ENCODE measurements at places on chromosomes 1 and 21. TPM values are rescaled to one million over a fixed set of nuclear protein-coding genes. Genes with fewer than 3 reads are reported as not detected.

DNA sequence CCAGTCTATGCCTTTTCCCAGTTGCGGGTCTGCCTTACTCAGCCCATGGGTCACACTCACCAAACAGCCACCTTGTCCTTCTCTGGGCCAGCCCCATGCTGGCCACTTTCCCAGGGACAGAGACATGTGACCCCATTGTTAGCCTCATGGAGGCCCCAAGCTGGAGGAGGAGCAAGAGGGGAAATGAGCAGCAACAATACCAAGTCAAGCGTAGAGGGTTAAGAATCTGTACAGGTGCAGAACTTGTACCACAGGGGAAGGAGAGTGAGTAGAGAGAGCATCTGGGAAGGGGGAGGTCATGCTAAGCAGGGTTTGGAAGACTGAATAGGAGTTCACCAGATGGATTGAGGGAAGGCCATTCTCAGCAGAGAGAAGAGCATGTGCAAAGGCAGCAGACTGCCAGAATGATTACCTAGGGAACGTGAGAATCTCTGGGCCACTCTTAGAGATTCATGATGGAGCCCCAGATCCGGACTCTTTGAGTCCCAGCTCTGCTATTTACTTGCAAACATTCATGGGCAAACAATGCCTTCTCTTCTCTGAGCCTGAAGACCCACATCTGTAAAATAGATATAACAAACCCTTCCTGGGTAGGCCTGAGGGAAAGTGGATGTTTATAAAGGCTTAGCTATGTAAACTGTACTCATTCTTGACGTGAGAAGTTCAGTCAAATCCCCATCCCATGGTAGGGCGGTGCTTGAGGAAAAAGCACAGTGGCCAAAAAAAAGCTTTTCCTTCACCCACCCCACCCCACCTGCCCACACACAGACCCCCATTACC lies 2.8 kb upstream of the SLC2A1 start:
- no peak for DNase-seq

DNA sequence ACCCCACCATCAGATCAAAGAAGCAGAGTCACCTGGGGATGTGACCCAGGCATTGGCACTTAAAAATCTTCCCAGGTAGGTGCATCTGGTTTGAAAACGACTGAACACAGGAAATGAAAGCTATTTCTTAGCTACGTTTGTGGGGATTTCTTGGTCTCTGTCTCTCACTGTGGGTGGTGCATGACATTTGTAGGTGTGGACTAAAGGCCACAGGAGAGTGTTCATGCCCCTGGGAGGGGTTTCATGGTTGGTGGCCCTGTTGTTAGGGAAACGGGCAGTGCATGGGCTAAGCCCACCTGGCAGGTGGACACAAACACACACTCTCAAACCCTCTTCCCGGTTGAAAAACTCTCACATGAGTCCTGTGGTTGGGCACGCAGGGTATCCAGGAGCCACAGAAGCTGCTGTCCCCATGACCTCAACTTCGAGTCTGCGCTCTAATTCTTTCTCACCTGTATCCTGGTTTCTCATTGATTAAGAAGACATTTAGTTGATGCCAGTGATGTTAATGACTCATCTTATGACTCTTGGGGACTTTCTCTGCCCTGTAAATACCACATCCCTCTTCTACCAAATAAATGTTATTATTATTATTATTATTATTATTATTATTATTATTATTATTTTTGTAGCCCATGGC lies 119.4 kb downstream of the MRPS6 start:
- DNase-seq: no peak

DNA sequence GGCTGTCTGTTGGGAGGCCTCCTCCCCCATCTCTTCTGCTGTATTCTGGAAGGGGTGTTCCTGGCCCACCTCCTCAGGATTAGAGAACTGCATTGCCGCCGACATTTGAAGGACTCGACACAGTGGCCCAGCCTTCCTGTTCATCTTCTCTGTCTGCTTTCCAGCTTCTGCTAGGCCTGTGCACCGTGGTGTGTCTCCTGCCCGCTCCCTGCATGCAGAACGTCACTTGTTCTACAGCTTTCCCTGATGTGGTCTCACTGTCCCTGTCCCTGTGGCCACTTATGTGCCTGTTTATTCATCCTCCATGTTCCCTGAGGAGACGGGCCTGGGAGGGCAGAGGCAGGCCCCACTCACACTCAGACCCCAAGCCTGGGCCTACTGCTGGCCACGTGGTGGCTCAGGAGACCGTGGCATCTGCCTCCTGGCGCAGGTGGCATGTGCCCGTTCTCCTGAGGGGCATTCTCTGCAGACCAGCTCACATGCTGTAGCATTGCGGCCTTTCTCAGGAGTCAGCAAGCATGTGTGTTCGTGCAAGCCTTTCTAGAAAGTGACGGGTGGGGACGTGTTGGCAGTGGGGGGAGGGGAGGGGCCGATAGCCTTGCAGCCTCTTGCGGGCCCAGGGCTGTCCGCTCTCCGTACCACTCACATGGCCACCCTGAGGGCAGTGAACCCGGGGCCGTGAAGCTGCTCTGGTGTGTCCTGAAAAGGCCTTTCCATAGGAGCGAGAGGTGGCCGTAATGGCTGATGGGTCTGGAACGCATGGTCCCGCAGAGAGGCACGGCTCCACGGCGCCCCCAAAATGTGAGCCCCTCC lies 35.9 kb downstream of the POFUT2 start:
- DNase-seq: no peak

- DNase-seq: no peak
Observed at GRCh38 chr1:8004113-8004802, 21.9 kb downstream of the ERRFI1 start.

DNA sequence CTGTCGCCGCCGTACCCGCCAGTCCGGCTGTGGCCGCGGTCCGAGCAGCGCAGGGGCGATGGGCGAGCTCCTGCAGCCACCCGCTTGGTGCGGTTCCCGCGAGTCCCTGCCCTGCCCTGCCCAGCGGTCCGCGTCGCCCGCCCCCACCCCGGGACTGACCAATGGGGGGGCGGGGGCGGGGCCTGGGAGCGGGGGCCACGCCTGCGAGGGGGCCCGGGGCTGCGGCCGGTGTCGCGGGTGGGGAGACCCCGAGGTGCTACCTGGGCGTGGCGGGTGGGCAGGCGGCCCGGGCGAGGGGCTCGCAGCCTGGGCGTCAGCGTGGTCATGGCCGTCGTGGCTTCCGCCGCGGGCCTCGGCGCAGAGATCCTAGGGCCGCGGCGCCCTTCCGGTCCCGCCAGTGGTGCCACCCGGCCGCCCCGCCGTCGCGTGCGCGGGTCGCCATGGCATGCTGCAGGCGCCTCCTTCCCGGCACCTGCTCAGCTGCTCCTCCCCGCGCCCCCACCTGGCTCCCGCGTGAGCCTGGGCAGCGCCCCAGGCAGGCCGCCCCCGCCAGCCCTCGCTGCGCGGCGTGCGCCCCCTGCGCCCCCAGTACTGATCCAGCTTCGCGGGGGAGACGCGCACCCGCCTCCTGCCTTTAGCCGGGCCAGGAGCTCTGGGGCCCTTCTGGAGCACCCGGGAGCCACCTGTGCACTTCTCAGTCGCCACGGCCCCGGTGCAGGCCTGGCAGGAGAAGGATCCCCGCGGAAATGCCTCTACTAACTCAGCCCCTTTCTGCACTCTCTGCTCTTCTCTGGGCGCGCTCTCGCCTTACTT lies at the start of gene BMP8B:
BMP8B (minus strand) TSS at position 108 of the 813 bp plus-strand sequence. CDS start 380 bp downstream, outside the sequence.
- peak; percentile 63 for DNase-seq

- DNase-seq: no peak
Observed at GRCh38 chr21:44940116-44940631, 345 bp downstream of the SLX9 start.

CASQ1 gene
- total RNA-seq: not detected

FCRLB gene
- not detected for total RNA-seq
